GM23248 (cell line): ENCODE measurements at places on chromosomes 5 and 9.
A peak's percentile ranks its signal among the peaks of the same experiment; 100 is the strongest.

- no peaks in the 10 kb centered on the region for H3K27me3 ChIP-seq
- DNase-seq: peak; percentile 4
- H3K27ac ChIP-seq: no peak overlapping the region
Measured at GRCh38 chr5:142779163-142779840, 9.1 kb downstream of the ARHGAP26 start.

GRCh38 chr9:5869315-5870019 is 21.2 kb upstream of the MLANA start:
- no peaks in the 10 kb centered on the region for H3K4me1 ChIP-seq
- H3K36me3 ChIP-seq: no peaks in the 10 kb centered on the region
- no peaks in the 10 kb centered on the region for H3K27me3 ChIP-seq
- H3K27ac ChIP-seq: no peak overlapping the region
- DNase-seq: peak; percentile 8

GRCh38 chr5:128613128-128613527 is 75.1 kb upstream of the FBN2 start:
- H3K4me3 ChIP-seq: no peak overlapping the region
- DNase-seq: peak; percentile 49
- H3K36me3 ChIP-seq: no peaks in the 10 kb centered on the region
- no peaks in the 10 kb centered on the region for H3K27me3 ChIP-seq

DNA sequence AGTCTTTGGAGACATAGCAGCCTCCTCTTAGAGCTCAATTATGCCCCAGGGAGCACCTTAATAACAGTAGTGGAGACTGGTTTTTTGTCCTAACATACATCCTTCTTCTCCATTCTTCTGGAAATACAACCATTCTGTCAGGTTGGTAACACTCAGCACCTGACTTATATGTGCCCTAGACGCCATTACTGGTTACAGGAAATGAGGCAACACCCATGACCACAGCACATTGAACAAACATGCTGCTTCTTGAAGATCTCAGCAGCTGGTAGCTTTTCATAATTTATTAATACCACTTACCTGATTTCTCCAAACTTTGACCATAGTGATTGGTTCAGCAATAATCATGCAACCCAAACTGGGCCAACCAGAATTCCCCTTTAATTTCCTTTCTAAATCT is 25.1 kb upstream of the TRPM3 start:
- no peaks in the 10 kb centered on the region for H3K4me1 ChIP-seq
- no peak overlapping the region for H3K27ac ChIP-seq
- no peaks in the 10 kb centered on the region for H3K36me3 ChIP-seq
- H3K4me3 ChIP-seq: no peak overlapping the region
- DNase-seq: no peak
- 0 out of 2 replicates have a peak, but pooled peaks cover 2% of the 10 kb centered on the region for H3K27me3 ChIP-seq
